ENCODE measurements at places on chromosomes 16 and 17. TPM values are rescaled to one million over a fixed set of nuclear protein-coding genes. Genes with fewer than 3 reads are reported as not detected.
A peak's percentile ranks its signal among the peaks of the same experiment; 100 is the strongest.

- peak; percentile 17 for DNase-seq
Measured at GRCh38 chr16:58628845-58629732, 537 bp downstream of the CNOT1 start.

DNA sequence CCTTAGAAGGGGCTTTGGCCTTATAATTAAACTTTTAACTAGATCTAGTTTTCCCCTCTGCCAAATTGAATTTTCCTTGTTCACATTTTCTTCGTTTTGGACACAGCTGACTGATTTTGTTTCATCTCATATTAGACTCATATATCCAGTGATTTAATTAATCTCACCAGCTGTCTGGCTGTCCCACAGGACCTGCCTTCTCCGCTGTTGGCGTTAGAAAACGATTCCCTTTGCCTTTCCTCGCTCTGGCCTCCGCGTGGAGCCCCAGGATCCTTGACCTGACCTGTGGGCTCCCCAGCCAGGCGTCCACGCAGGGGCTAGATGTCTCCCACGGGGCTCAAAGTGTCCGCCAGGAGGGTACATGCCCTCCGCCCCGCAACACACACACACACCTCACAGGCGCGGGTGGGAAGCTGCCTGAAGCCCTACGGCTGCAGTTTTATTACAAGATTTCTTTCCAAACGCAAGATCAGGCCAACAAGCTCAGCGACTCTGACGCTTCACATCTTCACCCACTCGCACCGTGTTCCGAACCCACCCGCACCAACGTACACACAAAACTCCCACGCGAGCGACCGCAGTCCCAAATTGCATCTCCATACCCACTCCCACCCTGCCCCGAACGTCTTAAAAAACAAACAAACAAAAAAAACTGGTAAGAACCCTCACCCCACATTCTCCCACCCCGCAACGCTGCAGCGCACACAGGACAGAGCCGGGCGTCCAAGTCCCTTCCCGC lies 1.1 kb downstream of the RPRML start:
- DNase-seq = no peak

DNA sequence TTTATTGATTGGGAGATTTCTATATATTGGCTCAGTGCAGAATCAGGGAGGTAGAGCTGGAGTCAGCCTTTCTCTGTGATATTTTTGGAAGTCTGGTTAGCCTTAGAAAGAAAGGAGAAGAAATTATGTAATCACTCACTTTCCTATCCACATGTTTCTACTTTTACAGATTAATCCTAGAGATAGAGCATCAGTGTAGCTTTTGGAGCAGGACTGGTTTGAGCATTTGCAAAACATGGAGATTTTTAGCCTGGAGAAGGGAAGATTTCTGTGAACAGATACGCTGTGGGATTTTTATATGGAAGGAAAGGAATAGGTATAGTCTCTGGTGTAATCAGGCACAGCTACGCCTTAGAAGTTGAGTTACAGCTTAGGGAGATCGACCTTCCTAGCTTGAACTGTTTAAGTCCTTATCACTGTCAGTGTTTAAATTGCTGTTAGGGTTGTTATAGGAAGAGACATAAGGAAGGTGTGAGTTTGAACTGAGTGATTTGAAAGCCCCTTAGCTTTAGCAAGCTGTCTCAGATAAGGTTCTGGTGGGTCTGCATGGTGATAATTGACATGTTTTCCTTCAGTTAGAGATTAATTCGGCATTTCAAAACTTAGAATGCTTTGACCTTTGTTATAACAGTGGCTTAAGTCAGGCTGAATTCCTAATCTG lies 20.5 kb downstream of the METTL9 start:
- no peak for DNase-seq

- DNase-seq = peak; percentile 34
Measured at GRCh38 chr17:8408371-8408770, 10.7 kb upstream of the RNF222 start.

DNA sequence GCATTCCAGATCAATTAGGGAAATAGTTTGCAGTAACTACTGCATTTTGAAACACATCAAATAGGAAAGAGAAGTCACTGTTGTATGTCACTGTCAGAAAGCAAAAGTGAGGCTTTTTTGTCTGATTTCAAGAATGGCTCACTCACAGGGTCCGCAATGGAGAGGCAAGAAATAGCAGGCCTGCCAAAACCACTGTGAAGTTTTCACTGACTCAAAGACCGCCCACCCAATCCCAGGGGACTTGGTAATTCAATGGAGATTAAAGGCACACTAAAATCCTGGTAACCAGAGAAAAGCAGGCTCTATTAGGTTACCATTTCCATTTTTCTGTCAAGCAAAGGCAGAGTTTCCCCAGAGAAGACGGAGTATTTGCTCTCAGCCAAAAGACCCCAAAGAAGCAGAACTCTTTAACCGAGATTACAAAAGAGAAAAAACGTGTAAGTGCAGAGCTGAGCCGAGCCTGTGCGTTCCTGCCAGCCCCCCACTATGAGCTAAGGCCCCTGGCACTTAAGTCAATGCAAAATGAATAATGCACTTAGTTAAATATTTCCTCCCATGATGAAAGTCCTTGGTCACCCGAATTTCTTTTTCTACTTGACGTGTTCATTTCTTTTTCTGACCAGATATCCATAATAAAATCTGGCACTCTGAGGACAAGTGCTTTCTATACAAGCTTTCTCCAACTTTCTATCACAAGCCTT lies 57.0 kb downstream of the FOXL1 start:
- no peak for DNase-seq

- DNase-seq = no peak
Measured at GRCh38 chr17:63718988-63719387, 19.1 kb upstream of the LIMD2 start.

DNA sequence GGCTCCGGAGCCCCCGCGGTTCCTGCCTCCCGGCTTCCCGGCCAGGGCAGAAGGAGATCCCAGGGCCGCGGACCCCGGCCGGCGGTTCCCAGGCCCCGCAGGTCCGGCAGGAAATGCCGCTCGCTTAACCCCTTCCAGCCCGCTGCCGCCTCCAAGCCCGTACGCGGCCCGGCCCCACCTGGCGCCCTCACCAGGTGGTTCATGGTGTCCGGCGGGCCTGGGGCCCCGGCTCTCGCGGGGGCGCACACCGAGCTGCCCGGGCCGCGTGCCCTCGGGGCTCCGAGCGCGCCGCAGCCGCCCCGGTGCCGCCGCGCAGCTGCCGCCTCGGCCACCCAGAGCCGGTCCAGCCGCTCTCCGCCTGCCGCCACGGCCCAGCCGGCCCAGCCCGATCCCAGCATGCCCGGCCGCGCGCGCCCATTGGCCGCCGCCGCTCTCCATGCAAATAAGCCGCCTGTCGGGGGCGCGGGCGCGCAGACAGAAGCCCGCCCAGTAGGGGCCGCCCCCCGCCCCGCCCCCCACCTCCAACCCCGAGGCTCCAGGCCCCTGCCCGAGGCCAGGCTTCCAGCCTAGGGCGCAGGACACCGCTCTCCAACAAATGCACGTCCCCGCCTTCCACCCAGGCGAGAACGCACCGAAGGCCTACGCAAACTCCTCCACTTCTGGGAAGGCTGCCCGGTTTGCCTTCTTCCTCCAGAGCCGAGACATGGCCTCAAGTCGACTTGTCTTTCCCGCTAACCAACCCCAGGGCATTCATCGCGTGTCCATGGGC lies at the start of gene BCAR1:
Gene BCAR1 (minus strand): TSS at position 345 of the 769 bp plus-strand sequence. CDS start 142 bp downstream, at position 203.
- DNase-seq = peak; percentile 78

DNA sequence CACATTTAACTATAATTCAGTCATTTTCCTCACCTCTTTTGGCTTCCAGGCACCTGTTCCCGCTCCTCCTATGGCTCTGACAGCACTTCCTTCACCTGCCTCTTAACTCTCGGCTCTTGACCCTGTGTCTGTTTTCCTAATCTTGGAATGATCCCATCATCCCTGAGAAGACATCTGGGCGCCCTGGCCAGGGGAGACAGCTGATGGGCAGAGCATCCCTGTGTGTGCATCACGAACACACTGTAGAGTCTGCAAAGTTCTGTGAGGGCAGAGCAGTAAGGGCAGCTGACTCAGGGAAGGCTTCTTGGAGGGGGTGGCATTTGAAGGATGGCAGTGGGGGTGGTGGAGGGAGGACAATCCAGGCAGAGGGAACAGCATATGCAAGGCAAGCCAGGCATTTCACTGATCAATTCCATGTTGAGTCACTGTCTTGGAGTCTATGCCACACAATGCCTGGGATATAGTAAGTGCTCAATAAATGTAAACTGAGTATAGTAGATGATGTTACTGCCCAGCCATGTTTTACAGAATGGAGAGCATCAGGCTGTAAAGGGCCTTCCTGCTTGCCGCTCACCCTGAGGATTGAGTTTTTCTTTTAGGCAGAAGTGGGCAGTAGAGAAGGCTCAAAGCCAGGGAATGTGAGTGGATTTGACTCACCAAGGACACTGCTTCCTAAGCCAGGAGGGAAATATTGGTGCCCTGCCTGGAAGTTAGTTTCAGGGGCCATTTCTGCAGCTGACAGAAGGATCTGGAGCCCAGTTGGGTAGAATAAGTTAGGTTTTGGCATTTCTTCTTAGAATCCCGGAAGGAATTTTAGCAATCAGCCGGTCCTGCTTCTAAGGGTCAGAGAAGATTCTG lies 5.8 kb upstream of the RAB11FIP4 start:
- DNase-seq = no peak

DNA sequence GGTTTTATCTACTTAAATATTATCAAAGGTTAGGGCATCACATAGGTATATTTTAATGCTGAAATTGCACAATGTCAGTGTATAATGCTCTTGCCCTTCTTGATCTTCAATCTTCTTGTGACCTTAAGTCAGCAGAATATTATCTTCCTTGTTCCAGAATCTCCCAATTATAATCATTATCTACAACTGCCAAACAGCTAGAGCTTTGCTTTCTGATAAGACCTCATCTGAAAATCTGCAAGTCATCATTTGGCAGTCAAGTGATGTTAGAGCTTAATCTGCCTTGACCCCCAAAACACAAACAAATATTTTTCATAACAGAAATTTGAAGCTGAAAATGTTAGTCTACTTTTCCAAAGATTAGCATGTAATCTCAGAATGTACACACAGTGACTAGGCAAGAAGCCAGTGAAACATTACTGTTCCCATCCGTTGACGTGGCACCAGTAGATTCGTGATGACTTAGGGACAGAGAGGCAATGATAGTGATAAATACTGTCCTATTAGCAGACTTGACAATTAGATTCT lies 19.8 kb downstream of the REXO5 start:
- no peak for DNase-seq

DNA sequence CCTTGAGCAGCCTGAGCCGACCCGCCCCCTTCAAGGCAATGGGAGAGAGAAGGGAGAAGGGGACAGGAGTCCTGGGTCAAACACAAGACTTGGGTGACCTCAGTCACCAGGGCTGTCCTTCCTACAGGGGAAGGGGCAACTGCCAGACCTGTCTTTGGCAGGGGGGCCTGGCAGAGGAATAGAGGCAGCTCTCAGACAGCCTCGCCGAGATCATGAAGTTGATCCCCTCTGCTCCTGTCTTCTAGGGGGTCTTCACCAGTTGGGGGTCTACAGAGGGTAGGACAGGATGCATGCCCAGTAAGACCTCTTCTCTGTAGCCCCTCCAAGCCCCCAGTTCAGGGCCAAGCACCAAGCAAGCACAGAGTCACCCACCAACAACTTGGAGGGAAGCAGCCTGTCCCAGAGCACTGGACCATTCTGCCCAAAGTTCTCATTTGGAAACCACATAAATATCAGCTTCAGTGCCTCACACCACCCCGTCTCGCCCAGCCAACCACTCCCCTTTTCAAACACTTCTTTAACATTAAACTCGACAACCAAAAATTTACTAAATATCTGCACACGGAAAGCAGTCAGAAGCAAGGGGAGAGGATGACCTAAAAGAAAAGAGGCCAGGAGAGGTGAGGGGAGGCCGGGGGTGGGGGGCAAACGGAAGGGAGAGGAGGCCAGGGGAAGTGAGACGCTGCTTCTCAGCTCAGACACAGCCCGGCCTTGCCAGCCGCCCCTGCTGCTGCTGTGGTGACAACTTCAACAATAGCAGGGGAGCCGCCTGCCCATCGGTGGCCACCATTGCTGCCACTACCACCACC lies 7.7 kb downstream of the DOK4 start:
- DNase-seq = no peak

- no peak for DNase-seq
Measured at GRCh38 chr17:60303406-60304099, 88.4 kb downstream of the USP32 start.

GRCh38 chr16:75593825-75594820 lies 27.9 kb downstream of the GABARAPL2 start:
- peak; percentile 78 for DNase-seq

- no peak for DNase-seq
Measured at GRCh38 chr17:10198509-10199249, at the start of gene GAS7. Gene GAS7 (minus strand): TSS chr17:10198606.

DNA sequence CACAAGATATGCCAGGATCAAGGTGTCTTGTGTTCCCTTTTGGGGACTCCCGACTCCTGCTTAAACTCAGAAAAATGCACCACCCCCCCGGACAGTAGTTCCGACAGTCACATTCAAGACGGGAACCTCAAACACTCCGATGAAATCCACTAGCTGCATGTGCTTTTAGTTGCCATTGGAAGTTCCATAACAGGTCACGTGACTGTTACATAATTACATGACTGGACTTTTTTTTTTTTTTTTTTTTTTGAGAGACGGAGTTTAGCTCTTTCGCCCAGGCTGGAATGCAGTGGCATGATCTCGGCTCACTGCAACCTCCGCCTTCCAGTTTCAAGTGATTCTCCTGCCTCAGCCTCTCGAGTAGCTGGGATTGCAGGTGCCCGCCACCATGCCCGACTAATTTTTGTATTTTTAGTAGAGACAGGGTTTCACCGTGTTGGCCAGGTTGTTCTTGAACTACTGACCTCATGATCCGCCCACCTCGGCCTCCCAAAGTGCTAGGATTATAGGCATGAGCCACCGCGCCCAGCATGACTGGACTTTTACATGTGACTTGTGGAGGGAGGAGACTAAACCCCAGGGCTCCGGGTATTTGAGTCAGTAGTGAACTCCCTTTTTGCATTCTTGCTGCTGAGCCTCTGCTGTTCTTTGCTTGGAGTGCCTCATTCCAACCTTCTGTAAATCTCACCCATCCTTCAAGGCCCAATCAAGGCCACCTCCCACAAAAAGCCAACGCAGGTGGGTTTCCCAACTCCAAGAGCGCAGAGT lies 1.6 kb downstream of the SIRT7 start:
- peak; percentile 73 for DNase-seq

GRCh38 chr16:14205666-14206065 lies 134.5 kb downstream of the MRTFB start:
- no peak for DNase-seq

Gene SNX20
- not detected for total RNA-seq

Gene KRTAP4-4
- not detected for total RNA-seq

Gene TEX14
- total RNA-seq = 2.7 TPM

Gene ATXN1L
- 6.5 TPM for total RNA-seq

Gene PGAP3
- total RNA-seq = 6.2 TPM

Gene RTN4RL1
- total RNA-seq = 4.3 TPM

Gene TSNAXIP1
- not detected for total RNA-seq

Gene CLDN7
- total RNA-seq = not detected

Gene GNGT2
- total RNA-seq = 10.9 TPM

Gene BCL6B
- total RNA-seq = not detected

Gene PRSS27
- total RNA-seq = not detected

Gene KRTAP2-2
- not detected for total RNA-seq
